Substantia nigra (tissue), 51 donors: ENCODE measurements at places on chromosomes 6 and 20.

- DNase-seq, result peak; percentile 13
Observed at GRCh38 chr6:159761129-159761872, 544 bp upstream of the ACAT2 start.

- no peak for DNase-seq
Observed at GRCh38 chr6:72102561-72102960, 216.2 kb downstream of the RIMS1 start.

GRCh38 chr20:3904224-3904623, 15.0 kb downstream of the PANK2 start:
- DNase-seq, result no peak

DNA sequence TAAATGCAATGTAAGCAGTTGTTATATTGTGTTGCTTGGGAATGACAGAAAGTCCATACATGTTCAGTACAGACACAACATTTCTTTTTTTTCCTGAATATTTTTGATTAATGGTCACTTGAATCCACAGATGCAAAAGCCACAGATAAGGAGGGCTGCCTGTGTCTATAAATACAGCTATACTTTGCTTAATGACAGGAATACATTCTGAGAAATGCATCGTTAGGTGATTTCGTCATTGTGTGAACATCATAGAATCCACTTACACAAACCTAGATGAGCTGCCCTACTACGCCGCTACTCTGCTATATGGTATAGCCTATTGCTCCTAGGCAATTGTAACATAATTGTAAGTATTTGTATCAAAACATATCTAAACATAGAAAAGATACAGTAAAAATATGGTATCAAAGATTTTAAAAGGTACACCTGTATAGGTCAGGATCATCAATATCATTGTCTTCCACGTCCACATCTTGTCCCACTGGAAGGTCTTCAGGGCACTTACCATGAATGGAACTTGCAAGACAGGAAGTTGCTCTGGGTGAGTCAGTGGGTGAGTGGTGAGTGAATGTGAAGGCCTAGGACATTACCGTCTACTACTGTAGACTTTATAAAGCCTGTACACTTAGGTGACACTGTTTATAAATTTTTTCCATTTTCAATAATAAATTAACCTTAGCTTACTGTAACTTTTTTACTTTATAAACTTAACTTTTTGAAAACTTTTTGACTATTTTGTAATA, 27.9 kb upstream of the POPDC3 start:
- DNase-seq, result no peak

- DNase-seq, result no peak
Observed at GRCh38 chr6:97100696-97101095, 176.2 kb downstream of the KLHL32 start.

- no peak for DNase-seq
Observed at GRCh38 chr20:49993301-49993751, 10.5 kb downstream of the SNAI1 start.

DNA sequence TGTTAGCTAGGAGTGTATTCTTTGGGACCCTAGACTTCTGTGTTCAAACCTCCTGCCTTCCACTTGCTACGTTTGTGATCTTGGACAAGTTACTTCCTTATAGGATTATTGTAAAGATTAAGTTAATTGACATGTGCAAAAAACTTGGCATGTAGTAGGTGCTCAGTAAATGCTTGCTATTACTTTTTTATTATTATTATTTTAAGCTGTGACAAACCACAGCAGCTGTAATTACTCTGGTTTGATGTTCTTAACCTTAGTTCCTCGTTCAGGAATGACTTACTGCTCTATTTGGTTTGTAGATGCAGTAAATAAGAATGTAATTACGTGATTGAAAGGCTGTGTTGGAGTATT, 3.2 kb downstream of the ARFGEF2 start:
- DNase-seq, result no peak

GRCh38 chr6:169174516-169175359, 78.9 kb downstream of the THBS2 start:
- no peak for DNase-seq

GRCh38 chr6:79215213-79215824, 19.2 kb downstream of the HMGN3 start:
- DNase-seq, result no peak

DNA sequence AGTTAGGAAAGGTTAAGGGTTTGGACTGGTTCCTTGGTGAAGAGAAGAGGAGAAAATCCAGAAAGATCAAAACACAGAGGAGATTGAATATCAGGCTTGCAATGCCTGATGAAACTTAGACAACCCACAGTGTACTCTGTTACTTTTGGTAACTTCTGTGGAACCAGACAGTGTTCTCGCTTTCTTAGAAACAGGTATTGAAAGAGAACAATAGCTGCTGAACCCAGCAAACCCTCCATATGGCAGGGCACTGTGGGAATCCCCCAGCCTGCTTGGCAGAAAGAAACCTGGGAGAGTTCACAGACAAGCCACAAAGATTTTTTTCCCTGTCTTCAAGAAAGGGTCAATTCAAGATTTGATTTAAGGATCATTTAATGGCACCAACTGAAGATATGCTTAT, 342.8 kb downstream of the FOXA2 start:
- no peak for DNase-seq

GRCh38 chr6:156190270-156190669, 586.9 kb upstream of the ARID1B start:
- DNase-seq, result no peak

GRCh38 chr6:130981409-130981808, 81.6 kb downstream of the EPB41L2 start:
- DNase-seq, result no peak

DNA sequence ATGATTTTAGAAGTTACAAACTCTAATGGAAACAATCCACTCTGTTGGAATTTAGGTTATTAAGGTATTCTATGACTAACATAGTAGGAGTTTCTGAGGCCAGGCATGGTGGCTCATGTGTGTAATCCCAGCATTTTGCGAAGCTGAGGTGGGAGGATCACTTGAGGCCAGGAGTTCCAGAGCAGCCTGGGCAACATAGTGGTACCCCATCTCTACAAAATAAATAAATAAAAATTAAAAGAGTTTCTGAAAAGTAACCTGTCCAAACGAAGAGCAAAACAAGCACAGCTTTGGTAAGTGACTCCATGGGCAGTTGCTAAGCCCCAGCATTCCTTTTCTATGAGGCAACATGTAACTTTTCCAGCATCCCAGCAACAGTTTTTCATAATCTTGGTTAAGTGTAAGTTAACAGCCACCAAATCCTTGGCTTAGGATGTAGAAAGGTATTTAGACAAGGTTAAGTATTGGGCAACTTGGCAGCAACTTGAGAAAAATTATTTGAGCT, 86.3 kb downstream of the SOX4 start:
- DNase-seq, result no peak

DNA sequence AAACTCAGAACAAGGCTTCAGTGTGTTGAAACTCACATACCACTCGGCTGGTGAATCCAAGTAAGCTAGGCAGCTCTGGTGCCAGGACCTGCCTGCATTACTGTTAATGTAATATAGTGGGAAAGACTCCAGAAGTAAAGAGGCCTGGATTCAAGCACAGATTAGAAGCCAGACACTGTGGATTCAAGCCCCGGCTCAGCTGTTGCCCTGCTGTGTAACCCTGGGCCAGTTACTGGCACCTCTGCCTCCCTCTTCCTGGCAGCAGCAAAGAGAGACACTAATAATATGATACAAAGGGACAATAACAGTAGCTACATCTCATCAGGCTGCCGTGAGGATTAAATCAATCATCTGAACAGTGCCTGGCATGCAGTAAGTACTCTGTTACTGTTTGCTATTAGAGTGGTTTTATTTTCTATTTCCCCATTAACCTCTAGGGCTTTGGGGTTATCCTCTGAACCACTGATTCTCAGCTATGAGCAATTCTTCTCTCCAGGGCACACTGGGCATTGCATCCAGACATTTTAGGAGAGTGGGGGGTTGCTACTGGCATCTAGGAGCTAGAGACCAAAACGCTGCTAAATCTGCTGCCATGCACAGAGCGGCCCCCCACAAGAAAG, 92.9 kb downstream of the ZMYND8 start:
- no peak for DNase-seq

GRCh38 chr6:157238346-157238745, 85.0 kb downstream of the TMEM242 start:
- no peak for DNase-seq

- DNase-seq, result no peak
Observed at GRCh38 chr6:55937261-55937947, 62.0 kb upstream of the BMP5 start.

- no peak for DNase-seq
Observed at GRCh38 chr6:114119056-114119455, 148.1 kb upstream of the HDAC2 start.

- DNase-seq, result peak; percentile 40
Observed at GRCh38 chr6:135498185-135498841, 773 bp upstream of the AHI1 start.

GRCh38 chr6:52161689-52162438, 24.3 kb upstream of the IL17A start:
- DNase-seq, result no peak

DNA sequence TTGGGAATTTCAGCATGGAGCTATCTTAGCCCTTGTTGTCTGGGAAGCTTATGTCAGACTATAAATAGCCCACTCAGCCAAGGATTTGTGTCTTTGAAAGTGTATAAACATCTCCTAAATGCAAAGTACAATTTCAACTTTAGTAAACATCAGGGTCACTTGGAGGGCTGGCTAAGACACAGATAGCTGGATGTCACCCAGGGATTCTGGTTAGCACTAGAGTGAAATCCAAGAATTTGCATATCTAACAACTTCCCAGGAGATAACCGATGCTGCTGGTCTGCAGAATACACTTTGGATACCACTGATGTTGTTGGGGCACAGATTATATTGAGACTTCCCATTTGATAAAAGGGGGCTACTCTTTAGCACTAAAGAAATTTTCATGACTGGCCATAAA, 130.9 kb downstream of the PAX1 start:
- no peak for DNase-seq

- no peak for DNase-seq
Observed at GRCh38 chr6:168210239-168211105, 109.1 kb downstream of the DACT2 start.

GRCh38 chr6:158409451-158409850, 97.2 kb downstream of the TULP4 start:
- DNase-seq, result no peak

DNA sequence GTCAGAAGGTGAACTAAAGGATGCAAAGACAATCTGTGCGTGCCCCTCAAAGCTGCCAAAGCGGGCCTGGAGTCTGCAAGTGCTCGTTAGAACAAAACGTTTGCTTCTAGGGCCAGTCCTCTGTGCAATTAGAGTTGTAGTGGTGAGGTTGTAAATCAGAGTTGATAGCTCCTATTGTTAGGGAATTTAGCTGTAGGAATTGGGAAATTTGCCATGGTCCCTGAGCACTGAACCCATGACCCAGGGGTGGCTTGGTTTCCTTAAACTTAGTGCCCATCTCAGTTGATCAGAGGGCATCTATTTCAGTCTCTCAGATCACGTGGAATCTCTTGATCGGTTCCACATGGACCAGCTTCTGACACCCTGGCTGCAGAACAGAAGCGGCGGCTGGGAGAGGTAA, 18.8 kb upstream of the RPS6KA2 start:
- no peak for DNase-seq

DNA sequence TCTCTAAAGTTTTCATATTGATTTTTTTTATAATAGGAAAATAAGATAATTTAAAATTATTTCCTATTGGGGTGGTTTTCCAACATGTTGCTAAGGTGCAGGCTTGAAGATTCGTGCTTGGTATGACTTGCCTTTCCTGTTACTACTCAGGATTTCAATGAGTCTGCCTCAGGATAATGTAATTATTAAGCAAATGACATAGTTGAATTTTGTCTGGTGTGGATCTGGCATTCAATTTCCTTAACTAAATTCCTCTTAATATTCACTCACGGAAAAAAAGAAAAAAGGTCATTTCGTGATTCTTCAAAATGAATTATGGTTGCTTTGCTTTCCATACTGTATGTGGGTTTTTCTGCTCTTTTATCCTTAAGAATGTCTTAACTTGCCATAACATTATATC, 9.3 kb upstream of the FILIP1 start:
- no peak for DNase-seq

GRCh38 chr6:73984571-73985210, 288.7 kb downstream of the CD109 start:
- no peak for DNase-seq

- no peak for DNase-seq
Observed at GRCh38 chr20:61933951-61934715, 131.5 kb downstream of the TAF4 start.

- DNase-seq, result no peak
Observed at GRCh38 chr6:167670938-167671338, 155.8 kb upstream of the AFDN start.

GRCh38 chr20:12177657-12178293, 260.1 kb downstream of the BTBD3 start:
- DNase-seq, result no peak
